ENCODE measurements at places on chromosomes 1 and 21.

- DNase-seq: no peak
Measured at GRCh38 chr1:172900376-172900997, 150.3 kb downstream of the TNFSF18 start.

- no peak for DNase-seq
Measured at GRCh38 chr1:109789551-109790180, 25.9 kb upstream of the EPS8L3 start.

DNA sequence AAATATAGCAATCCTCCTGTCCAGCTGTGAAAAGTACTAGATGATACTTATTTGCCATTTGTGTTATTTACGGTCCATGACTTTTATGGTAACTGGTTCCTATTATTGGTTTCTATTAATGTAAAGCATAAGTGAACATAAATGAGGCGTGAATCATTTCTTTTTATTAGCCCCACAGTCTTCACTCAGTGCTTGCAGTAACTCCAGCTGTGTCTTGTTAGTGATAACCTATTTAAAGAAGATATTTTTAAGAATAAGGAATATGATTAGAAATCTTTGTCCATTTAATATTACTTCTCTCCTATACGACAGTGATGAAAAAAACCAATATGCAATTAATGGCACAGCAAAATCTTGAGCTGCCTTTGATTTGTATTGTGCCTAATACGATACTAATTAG is 149.9 kb downstream of the SPATA17 start:
- no peak for DNase-seq

DNA sequence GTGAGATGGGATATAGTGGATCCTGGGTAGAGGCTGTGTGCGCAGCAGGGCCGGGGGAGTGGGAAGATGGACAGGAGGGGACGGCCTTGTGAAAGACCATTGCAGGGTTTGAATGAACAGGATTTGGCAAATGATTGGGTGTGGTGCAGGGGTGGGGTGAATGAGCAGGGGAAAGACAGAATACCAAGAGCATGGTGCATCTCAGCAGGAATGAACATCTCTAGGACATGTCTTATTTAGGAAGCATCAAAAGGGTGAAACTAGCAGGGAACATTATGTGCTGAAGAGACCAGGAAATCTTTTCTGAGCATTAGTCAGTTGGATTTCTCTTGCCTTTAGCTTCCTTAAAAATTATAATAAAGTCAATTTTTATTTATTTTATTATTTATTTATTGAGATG is 60.6 kb upstream of the SLC2A1 start:
- DNase-seq: no peak

- no peak for DNase-seq
Measured at GRCh38 chr1:2373551-2374251, 17.7 kb downstream of the MORN1 start.

DNA sequence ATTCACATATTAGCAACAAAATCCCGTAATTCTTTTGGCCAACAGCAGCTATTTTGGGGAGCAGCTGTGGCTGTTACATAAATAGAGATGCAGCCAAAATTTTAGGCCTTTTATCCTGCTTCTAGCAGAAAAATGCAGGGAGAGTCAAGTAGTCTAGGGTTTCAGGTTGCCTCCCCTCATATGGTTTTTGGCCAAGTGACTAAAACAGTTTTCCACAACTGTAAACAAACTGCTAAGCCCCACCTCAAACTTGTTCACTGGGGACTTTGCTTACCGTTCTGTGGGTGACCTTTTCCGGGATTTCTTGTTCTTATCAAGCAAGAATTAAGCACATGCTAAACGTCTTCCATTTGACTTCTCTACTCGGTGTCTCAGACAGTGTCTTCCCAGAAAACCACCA is 133.4 kb downstream of the EDEM3 start:
- DNase-seq: no peak

DNA sequence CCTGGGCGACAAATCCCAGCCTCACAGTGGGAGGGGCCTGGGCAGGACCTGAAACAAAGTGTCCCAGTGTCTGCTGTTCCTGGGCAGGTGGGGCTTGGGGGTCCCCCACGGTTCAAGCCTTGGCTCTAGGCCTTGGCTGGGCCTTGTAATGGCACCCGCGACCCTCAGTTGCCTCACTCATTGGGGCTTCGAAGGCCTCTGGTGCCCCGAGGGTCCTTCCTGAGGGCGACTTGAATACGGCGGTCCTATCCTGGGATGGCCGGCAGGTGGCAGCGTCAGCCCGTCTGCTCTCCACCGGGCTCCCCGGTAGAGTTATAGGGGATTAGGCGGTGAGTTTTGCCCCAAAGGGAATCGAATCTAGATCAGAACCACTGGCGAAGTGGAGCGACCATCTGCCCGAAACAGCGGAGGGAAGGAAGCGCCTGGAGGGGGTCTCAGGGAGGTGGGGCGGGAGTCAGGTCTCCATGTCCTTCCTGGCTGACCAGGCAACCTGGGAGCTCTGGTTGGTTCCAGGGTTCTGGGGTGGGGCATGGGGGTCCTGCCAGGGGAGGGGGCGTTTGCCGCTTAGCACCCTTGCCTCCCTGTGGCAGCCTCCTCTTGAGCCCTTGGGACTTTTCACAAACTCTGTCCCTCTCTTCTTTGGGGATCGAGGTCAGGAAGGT is 2.1 kb upstream of the PEX10 start:
- peak; percentile 75 for DNase-seq

GRCh38 chr1:162213281-162213912 is 143.9 kb downstream of the NOS1AP start:
- DNase-seq: no peak

DNA sequence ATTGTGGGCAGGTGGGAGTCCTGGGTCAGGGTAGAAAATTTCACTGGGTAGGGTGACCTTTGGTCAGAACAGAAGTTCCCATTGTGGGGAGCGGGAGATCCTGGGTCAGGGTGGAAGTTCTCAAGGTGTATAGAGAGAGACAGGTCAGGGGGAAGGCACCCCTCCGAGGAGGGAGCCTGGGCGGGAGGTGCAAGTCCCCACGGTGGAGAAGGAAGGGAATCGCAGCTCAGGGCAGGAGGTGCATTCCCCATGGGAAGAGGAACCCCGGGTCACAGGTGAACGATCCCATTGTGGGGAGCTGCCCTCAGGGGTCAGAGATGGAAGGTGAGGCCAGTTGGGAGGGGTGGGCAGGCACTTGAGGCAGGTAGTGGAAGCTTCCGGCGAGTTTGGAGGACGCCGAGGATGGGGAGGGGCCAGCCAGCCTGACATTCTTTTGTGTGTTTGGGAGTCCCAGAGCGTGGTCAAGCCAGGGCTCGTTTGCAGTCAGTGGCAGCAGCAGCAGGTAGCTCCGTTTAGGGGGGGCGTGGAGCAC is 637 bp downstream of the LYPLA2 start:
- DNase-seq: no peak

GRCh38 chr1:162020150-162020549 is 3.5 kb downstream of the OLFML2B start:
- no peak for DNase-seq

DNA sequence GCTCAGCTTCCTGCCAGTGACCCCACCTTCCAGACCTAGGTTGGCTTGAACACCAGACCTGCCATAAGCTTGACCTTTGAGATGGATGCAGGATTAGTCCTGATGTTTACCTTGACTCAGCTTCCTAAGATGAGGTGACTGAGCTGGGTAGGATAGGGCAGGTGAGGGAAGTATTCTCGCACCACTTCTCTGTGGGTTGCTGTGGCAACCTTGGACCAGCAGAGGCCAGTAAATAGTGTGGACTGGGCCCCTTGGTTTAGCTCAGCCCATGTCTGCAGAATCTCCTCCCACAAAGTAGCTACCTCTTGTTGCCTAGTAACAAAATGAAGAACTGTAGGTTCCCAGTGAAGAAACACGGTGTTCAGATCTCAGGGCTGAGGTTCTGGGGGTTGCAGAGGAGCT is 8.4 kb downstream of the RPS6KA1 start:
- no peak for DNase-seq

- DNase-seq: no peak
Measured at GRCh38 chr1:150385537-150386445, 21.8 kb downstream of the RPRD2 start.

Measured in stimulated activated naive CD4-positive, alpha-beta T cell treated with Interleukin-2 at 50 U/mL for 16 hours (primary cell).